Lower lobe of right lung (tissue), 2 donors: ENCODE measurements at places on chromosomes 5 and 9. TPM values are rescaled to one million over a fixed set of nuclear protein-coding genes. Genes with fewer than 3 reads are reported as not detected.

DNA sequence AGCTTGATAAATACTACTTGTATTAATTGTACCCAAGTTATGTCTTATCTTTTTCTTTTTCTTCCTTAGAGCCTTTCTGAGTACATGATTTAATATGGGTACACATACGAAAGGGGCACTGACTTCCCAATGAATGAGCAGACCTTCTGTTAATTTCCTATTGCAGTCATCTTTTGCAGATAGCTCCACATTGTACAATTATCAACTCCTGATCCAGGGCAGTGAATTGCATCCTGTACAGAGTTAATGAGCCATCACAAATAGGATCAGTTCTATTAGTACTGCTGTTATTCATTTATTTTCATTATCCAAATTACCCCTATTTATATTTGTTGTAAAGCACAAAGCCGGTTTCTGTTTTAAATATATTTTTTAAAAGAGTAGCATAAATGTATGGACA, 105.6 kb downstream of the ADAMTSL1 start:
- no peaks in the 10 kb centered on the region for H3K4me1 ChIP-seq
- H3K36me3 ChIP-seq, result no peaks in the 10 kb centered on the region
- DNase-seq, result no peak
- H3K27me3 ChIP-seq, result no peaks in the 10 kb centered on the region

DNA sequence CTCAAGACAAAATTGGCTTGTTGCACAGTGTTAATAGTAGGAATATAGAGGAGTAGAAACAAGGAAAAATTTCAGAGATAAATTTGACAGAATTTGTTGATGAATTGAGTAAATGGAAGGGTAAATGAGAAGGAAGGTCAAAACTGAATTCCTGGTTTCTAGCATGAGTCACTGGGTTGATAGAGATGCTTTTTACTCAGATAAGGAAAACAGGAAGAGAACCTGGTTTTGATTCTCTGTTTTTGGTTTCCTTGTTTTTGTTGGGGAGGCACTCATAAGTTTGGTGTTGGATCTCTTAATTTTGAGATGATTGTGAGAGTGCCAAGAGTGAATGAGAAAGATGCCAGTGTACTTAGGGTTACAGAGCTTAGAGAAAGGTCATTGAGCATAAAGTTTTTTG, 7.1 kb downstream of the LRRC70 start:
- H3K27ac ChIP-seq, result no peak overlapping the region
- H3K27me3 ChIP-seq, result no peaks in the 10 kb centered on the region
- H3K36me3 ChIP-seq, result no peaks in the 10 kb centered on the region
- H3K4me1 ChIP-seq, result no peaks in the 10 kb centered on the region
- no peak for DNase-seq
- no peak overlapping the region for H3K4me3 ChIP-seq

DNA sequence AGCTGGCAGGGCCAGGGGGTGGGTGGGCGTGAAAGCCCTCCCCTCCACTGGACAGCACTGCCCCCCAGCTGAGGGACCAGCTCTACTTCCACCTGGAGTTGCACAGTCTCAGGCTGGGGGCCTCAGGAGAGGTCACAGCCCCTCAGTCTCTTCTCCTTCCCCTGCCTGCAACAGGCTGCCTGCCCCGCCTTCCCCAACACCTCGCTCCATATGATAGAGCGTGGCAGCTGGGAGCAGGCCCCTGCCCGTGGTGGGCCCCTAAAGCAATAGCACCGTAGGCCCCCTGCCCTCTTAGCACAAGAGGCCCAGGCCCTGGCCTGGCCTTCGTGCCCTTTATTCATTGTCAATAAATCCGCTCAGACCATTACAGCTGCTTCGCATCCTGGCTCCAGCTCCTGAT, 3.9 kb downstream of the RELL2 start:
- H3K4me1 ChIP-seq, result peaks cover 22% of the 10 kb centered on the region
- no peak overlapping the region for H3K27ac ChIP-seq
- no peak overlapping the region for H3K4me3 ChIP-seq
- DNase-seq, result no peak
- peaks cover 41% of the 10 kb centered on the region for H3K36me3 ChIP-seq
- H3K27me3 ChIP-seq, result no peaks in the 10 kb centered on the region

GRCh38 chr9:117044241-117044640, 357.1 kb downstream of the TRIM32 start:
- DNase-seq, result no peak
- no peaks in the 10 kb centered on the region for H3K36me3 ChIP-seq
- no peak overlapping the region for H3K27ac ChIP-seq
- H3K27me3 ChIP-seq, result no peaks in the 10 kb centered on the region
- no peak overlapping the region for H3K4me3 ChIP-seq
- no peaks in the 10 kb centered on the region for H3K4me1 ChIP-seq

DNA sequence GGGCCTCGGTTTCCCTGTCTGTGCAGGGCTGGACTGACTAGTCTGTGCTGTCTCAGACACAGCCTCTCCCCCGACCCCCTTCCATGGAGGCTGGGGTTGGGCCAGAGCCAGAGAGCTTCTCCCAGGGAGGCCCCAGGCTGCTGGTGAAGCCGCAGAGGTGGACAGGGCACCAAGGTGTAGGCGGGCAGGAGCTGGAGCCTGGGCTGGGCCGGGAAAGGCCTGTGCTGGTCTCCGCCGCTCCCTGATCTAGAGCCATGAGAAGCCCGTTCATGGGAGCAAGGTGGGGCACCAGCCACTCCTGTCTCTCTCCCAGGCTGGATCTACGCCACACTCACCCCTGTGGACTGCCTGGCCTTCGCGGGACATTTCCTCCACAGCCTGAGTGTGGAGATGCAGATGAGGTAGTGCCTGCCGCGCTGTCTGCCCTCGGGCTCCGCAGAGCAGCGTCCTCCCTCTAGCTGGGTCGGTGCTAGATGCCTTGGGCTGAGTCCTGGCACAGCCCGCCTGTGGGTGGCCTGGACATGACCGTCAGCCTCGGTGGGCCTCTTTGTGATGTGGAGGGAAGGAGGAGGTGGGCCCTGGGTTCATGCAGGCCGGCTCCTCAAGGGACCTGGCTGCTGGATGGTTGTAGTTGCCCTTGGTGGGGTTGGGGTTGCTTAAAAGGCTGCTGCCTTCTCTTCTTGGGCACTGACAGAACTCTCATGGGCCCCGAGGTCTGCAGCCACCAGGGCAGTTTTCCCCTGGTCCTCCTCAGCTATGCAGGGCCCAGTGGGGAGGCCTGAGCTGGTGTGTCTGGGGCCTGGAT, 79.4 kb downstream of the PHF2 start:
- peaks cover 92% of the 10 kb centered on the region for H3K36me3 ChIP-seq
- DNase-seq, result peak; percentile 35
- no peak overlapping the region for H3K27ac ChIP-seq
- no peaks in the 10 kb centered on the region for H3K27me3 ChIP-seq

Gene C1QTNF2
- 1.6 TPM for total RNA-seq
